ENCODE measurements at places on chromosomes 16 and 17. TPM values are rescaled to one million over a fixed set of nuclear protein-coding genes. Genes with fewer than 3 reads are reported as not detected.

Gene MPP3
- 0.63 TPM for total RNA-seq

Gene KRT24
- total RNA-seq = not detected

Gene PRSS8
- total RNA-seq = not detected

Gene KRT12
- not detected for total RNA-seq

Gene KRTAP4-12
- total RNA-seq = not detected

Gene SLC5A11
- total RNA-seq = not detected

Gene CACNG4
- total RNA-seq = not detected

Gene KRT9
- total RNA-seq = not detected

Gene SCN4A
- total RNA-seq = 0.05 TPM

Gene MGAT5B
- 0.21 TPM for total RNA-seq

Gene NOMO2
- total RNA-seq = 130 TPM

Gene PRSS21
- 11.8 TPM for total RNA-seq

Gene NOB1
- total RNA-seq = 129 TPM

Gene TMEM238L
- total RNA-seq = not detected

Gene TBC1D16
- total RNA-seq = 1.9 TPM

Gene TMEM100
- total RNA-seq = not detected

Gene CAPNS2
- total RNA-seq = not detected

Gene ERCC4
- 14.5 TPM for total RNA-seq

Gene DCAF7
- total RNA-seq = 113 TPM

Gene MYH4
- not detected for total RNA-seq

Gene CALB2
- not detected for total RNA-seq

Gene DBNDD1
- total RNA-seq = not detected

Gene TAT
- total RNA-seq = not detected

Gene CCL23
- total RNA-seq = not detected

Gene KRT31
- not detected for total RNA-seq

Gene RND2
- total RNA-seq = 0.07 TPM

Gene PABPN1L
- not detected for total RNA-seq

Gene C17orf78
- total RNA-seq = not detected

Gene AP2B1
- 172 TPM for total RNA-seq

Gene TTYH2
- 8.1 TPM for total RNA-seq

Gene SLC5A10
- not detected for total RNA-seq

Gene SLC2A4
- 0.17 TPM for total RNA-seq

Gene AXIN2
- total RNA-seq = 5.2 TPM

Gene SPATA22
- not detected for total RNA-seq

Gene ABCA9
- total RNA-seq = 0.07 TPM

Gene KIF2B
- total RNA-seq = not detected

Gene ULK2
- 16.0 TPM for total RNA-seq

Measured in activated CD4-positive, alpha-beta T cell treated with anti-CD3 and anti-CD28 coated beads, Interleukin-2, amount 10 ng/mL, durations not matched to agents 24 days and 14 days (primary cell).